ENCODE measurements at places on chromosomes 2 and 18. TPM values are rescaled to one million over a fixed set of nuclear protein-coding genes. Genes with fewer than 3 reads are reported as not detected.

Gene PDE1A
- not detected for total RNA-seq

- DNase-seq = no peak
These were observed 166.7 kb upstream of the ZNF521 start for GRCh38 chr18:25518716-25519053.

- DNase-seq = no peak
These were observed 65.4 kb upstream of the DNAJC10 start for GRCh38 chr2:182650704-182651103.

Gene LAMA1
- total RNA-seq = not detected

- DNase-seq = no peak
These were observed 14.7 kb downstream of the CPLX4 start for GRCh38 chr18:59303656-59304195.

DNA sequence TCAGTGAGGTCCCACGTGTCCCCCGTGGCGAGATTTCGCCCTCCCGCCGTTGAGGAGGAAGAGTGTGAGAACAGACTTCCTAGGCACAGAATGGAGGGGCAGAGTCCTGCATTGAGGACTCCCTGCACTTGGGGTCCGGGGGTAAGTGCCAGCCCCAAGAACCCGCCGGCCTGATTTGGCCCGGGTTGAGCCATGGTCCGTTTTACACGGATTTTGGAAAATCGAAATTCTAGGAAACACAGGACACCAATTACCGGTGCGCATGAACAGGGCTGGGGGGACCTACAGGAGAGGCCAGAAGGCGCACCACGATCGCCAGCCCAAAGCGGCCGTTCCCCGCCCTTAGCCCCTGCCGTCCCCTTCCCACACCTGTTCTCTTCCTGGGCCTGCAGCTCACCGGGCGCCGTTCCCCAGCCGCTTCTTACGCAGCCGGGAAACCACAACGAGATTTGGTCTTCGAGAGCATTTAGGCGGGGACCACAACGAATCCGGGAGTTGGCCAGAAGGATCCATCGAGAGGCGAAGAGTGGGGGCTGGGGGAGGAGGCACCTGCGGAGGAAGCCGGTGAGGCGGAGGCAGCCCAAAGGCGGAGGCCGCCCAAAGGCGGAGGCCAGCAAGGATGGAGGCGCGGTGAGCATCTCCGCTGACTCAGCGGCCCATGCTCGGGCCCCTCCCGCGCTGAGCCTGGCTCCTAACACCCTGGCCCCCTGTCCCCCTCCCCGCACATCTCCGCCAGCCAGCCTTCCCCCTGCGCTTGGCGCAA lies 464 bp upstream of the TLX2 start:
- peak; percentile 56 for DNase-seq

- no peak for DNase-seq
These were observed 201.2 kb downstream of the ASB1 start for GRCh38 chr2:238627899-238628298.

DNA sequence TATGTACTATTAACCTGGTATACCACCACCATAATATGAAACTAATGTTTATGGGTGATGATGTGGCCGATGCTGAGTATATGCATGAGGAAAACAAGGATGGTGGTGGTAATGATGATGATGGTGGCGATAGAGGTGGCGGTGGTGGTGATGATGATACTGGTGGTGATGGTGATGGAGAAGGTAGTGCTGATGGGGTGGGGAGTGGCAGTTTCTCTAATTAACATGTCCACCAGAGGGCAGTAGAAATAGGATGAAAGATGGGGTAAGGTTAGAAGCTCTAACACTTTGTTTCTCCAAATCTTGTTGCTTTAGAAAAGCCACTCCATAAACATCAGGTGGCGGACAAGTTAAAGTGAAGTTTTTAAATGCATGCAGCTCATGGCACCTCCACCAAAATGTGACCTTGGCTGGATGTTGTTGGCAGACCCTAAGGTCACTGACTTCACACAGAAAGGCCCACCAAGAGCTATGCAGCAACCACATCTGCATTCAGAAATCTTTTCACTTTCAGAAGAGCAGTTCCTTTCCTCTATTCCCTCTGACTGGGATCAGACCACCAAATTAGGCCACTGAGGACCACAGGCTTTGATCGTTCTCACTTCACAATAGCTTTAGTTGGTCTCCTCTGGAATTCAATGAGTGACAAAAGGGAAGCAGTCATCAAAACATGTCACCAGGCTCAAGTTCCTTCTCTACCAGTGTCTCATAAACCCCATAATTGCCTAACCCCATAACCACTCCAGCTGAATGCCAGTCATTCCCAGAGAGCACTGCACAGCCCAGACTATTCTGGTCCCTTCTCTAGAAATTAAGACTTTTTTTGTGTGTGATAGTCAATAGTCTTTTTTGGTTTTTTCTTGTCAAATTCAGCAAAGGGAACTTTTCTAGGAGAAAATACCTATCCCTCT lies 7.5 kb upstream of the BCL11A start:
- no peak for DNase-seq

DNA sequence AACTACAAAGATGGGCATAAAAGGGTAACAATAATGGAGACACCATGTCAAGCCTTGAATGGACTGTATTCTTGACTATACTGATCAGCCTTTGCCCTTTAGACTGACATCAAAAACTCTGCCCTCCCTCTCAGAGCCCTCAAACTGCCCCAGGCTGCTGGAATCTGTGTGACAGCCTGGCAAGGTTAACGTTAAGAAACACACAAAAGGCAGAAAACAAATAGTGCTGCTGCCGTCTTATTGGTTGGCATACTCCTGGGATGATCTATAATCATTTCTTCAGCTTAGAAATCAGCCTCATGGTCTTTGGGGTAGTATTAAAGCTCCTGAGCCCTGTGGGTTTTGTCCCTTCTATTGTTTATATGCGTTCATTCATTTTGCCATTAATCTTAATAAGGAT lies 338.0 kb downstream of the DCC start:
- no peak for DNase-seq

GRCh38 chr2:236753606-236754270 lies 184.1 kb downstream of the ACKR3 start:
- no peak for DNase-seq

DNA sequence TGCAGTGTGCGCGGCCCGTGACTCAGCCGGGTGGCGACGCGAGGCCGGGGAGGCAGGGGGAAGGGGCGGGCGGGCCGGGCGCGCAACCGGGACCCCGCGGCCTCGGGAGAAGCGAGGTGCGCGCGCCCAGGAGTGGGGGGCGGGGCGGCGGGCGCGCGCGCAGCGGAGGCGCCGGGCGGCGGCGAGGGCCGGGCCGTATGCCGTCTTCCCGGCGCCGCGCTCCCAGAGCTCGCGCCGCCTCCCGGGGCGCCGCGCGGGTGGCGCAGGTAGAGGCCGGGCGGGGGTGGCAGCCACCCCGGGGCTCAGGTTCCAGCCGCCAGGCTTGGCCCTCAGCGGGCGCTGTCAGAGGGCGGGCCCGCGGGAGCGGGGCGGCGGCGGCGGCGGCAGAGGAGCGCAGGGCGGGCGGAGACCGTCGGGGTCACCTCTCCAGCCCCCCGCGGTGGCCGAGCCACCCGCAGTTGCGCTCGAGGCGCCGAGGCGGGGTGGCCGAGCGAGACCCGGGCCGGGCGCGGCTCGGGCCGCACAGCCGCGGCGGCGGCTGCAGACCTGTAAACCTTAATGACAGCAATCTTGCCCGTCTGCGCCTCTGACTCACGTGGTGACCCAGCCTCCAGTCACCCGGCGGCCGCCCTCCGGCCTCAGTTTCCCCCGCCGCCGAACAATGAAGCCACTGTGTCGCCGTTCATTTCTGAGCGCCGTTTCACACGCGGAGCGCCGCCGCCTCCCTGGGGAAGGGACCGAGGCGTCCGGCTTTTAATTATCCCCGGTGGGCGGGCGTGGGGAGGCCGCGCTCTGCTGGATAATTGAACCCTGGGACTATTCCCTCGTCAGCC lies 25.3 kb upstream of the SMAD7 start:
- DNase-seq = peak; percentile 73

GRCh38 chr2:46066116-46066515 lies 231.1 kb upstream of the EPAS1 start:
- DNase-seq = no peak

GRCh38 chr2:160931531-160931930 lies 228.7 kb upstream of the TANK start:
- no peak for DNase-seq

DNA sequence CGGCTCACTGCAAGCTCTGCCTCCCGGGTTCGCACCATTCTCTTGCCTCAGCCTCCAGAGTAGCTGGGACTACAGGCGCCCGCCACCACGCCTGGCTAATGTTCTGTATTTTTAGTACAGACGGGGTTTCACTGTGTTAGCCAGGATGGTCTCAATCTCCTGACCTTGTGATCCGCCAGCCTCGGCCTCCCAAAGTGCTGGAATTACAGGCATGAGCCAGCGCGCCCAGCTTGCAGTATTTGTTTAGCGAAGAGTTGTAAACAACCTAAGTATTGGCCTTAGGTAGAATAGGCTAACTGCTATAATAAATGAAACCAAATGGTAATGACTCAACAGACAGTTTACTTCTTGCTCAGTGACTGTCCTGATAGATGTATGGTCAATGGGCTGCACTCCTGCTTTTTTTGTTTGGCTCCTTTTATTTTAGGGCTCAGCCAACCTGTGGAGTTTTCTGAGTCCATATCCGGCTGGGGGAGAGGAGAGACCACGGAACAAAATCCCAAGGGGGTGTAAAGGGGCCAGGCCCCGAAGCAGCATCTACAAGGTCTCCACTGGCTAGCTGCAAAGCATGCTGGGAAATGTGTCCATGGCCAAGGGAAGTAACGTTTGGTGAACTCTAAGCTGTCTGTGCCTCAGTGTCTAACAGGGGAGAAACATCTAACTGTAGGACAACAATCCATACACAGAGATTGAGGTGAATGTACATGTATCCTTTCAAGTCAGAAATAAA lies 841.0 kb upstream of the ID2 start:
- no peak for DNase-seq

DNA sequence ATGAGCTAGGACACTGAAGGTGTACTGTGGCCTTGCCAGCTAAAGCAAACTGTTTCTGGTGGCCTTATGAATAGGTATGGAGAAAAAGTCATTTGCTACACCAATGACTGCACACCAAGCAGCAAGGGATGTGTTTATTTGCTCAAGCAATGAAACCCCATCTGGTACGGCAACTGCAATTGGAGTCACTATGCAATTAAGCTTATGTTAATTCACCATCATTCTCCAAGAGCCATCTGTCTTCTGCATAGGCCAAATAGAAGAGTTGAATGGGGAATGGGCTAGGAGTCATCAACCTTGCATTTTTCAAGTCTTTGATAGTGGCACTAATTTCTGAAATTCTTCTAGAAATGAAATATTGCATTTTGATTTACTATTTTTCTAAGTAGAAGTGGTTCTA lies 372.0 kb downstream of the KCNJ3 start:
- DNase-seq = no peak

Data from activated T-cell treated with anti-CD3 and anti-CD28 coated beads, Interleukin-2, amount 50 U/mL, for 72 hours (primary cell).